Eye (tissue), 1 donor: ENCODE measurements at places on chromosomes 11 and 22.

GRCh38 chr11:118114266-118114665, 27.5 kb upstream of the SMIM35 start:
- DNase-seq = no peak

GRCh38 chr22:35643991-35644390, 4.3 kb upstream of the APOL6 start:
- no peak for DNase-seq

- no peak for DNase-seq
Measured at GRCh38 chr11:50246183-50246582, 213.5 kb downstream of the OR4C45 start.

DNA sequence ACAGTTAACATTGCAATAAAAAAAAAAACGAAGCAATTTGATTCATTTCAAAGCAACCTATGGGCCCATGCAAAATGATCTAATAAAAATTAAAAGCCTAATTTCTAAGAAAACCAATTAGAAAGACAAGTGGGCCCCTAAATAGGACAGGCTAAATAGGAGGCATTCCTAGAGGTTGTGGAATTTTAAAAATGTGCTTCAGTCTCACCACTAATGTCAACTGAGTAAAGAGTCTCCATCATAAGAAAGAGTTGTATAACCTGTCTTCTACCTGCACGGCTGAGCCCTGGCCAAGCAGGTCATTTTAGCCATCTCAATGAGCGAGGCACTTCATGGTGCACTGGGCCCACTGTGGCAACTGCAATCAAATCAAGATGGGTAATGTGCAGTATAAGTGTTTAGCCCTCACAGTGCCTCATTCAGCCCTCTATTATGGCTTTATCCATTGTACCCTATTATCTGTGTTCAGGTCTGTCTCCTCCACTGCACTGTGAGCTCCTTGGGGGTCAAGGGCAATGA, 76.4 kb downstream of the PRSS23 start:
- DNase-seq = no peak
